ENCODE measurements at places on chromosomes 1 and 21.

- no peak for DNase-seq
Measured at GRCh38 chr1:23577056-23578004, 18.0 kb upstream of the ID3 start.

DNA sequence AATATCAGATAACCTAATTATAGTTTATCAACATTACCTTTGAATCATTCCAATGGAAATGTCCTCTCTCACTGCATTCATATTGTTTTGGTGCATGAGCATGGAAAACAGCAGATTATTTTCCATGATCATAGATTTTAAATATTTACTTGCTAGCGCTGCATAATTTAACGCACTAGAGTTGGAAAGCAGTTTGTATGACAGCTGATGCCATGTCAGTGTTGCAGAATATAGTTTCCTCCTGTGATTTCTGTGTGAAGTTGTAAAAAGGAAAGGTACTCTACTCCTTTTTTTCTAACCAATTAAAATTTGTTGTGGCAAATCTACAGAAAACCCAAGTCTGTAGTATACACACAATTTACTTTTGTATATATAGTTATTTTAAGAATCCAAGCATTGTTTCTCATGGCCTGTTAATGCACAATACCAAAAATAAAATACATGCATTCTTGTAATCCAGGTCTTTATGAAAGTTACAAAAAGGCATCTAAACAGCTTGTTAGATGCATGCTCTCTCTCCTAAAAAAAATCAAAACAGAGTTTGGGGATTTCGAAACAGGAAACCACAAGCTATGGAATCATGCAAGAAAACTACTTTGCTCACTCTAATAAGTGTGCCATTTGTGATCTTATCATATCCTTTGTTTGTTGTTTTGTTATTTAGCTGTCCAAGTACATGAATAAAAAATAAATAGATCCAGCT is 1.9 kb upstream of the ATG4C start:
- no peak for DNase-seq

DNA sequence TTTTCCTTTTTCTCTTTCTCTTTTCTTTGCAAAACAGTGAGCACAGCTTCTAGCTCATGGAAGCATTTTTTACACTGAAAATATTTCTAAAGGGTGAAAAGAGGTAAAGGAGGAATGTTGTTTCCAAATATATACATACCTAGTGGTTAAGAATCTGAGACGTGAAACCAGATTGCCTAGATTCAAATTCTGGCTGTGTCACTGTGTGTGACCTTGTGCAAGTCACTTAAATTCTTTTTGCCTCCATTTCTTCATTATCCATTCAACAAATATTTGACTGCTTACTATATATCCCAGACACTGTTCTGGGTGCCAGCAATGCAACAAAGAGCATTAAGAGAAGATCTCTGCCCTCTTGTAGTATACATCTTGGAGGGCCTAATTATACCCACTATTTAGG is 53.3 kb downstream of the ZFYVE9 start:
- DNase-seq: no peak

GRCh38 chr1:181794332-181794731 is 267.2 kb downstream of the ZNF648 start:
- DNase-seq: no peak
